ENCODE measurements at places on chromosomes 5 and 9. TPM values are rescaled to one million over a fixed set of nuclear protein-coding genes. Genes with fewer than 3 reads are reported as not detected.

DNA sequence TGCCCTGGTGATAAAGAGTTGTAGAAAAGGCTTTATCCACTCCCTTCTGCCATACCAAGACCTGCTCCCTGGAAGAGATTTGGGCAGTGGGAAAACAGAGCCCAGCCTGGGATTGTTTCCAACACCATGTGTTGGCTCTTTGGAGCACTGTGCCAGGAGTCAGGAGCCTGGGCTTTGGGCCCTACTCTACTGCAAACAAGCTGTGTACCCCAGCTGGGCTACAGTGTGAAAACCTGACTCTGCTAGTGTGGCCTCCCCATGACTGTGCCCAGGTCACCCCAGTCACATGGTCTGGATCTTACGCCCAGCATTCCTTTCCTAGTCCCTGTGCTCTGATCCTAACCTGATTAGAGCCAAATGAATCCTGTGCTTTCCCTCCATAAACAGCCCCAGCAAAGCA lies 39.3 kb upstream of the SHB start:
- no peak for DNase-seq

PCDHA2 gene
- total RNA-seq = not detected

IRX1 gene
- 0.33 TPM for total RNA-seq

DNA sequence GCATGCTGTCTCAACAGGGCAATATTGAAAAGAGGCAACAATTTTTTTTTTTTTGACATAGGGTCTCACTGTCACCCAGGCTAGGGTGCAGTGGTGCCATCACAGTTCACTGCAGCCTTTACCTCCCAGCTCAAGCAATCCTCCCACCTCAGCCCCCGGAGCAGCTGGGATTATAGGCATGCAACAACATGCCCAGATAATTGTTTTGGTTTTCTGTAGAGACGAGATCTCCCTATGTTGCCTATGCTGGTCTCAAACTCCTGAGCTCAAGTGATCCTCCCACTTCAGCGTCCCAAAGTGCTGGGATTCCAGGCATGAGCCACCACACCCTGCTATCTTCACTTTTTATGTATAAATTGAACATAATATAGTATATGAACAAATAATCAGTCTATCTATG lies 47.6 kb downstream of the PRELID2 start:
- no peak for DNase-seq

MPDZ gene
- total RNA-seq = 71.2 TPM

DNA sequence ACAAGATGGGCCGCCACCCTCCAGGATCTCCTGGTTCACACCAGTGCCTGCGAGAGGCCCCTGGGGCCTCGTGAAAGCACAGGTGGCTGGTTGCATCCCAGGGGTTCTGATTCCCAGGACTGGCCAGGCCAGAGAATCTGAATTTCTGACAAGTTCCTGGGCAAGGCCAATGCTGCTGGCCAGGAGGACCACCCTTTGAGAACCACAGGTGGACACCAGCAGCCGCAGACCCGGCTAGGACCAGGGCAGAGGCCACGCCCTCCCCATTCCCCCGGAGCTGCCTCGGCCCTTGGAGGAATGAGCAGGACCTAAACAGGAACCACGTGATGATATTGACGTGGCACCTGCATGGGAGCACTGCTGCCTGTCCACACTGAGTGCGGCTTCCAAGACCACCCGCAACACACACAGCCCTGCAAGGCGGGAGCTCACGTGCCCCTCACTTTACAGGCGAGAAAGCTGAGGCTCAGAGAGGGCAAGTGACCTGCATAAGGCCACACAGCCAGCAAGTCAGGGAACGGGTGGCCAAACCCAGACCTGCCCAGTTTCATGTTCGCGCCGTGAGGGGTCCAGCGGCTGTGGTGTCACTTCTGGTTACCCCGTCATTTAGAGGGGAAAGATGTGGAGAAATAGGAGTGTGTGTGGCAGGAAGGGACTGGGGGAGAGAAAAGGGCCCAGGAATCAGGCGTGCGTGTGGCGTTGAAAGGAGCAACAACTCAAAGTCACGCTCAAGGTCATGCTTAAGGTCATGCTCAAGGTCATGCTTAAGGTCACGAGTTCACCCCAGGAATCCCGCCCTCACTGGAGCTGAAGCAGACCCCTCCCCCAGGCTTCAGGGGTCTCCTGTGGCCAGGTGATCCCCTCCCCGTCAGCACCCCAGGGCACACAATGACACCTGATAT lies 105.9 kb upstream of the IER5L start:
- no peak for DNase-seq
